ENCODE measurements at places on chromosomes 16 and 17. TPM values are rescaled to one million over a fixed set of nuclear protein-coding genes. Genes with fewer than 3 reads are reported as not detected.

Gene NUP88
- 21.7 TPM for total RNA-seq

GRCh38 chr16:86979984-86980553 lies 337.1 kb downstream of the C16orf95 start:
- no peak overlapping the region for H3K27ac ChIP-seq
- no peaks in the 10 kb centered on the region for H3K36me3 ChIP-seq
- H3K27me3 ChIP-seq: no peaks in the 10 kb centered on the region
- H3K4me1 ChIP-seq: peaks cover 7% of the 10 kb centered on the region
- H3K4me3 ChIP-seq: no peak overlapping the region

- H3K4me1 ChIP-seq: no peaks in the 10 kb centered on the region
- peak overlapping the region; percentile 88 for H3K4me3 ChIP-seq
- no peaks in the 10 kb centered on the region for H3K27me3 ChIP-seq
- H3K36me3 ChIP-seq: no peaks in the 10 kb centered on the region
Measured at GRCh38 chr17:4364622-4365041, 1.8 kb downstream of the UBE2G1 start.

GRCh38 chr17:45003877-45004276 lies 35.8 kb upstream of the C1QL1 start:
- no peaks in the 10 kb centered on the region for H3K36me3 ChIP-seq
- no peaks in the 10 kb centered on the region for H3K4me1 ChIP-seq
- DNase-seq: no peak
- H3K27ac ChIP-seq: no peak overlapping the region

GRCh38 chr16:70695331-70696070 lies 9.6 kb upstream of the MTSS2 start:
- H3K4me3 ChIP-seq: no peak overlapping the region
- peaks cover 100% of the 10 kb centered on the region for H3K4me1 ChIP-seq
- H3K27ac ChIP-seq: peak overlapping the region; percentile 93
- no peak for DNase-seq
- H3K36me3 ChIP-seq: no peaks in the 10 kb centered on the region

- H3K27me3 ChIP-seq: no peaks in the 10 kb centered on the region
- H3K4me3 ChIP-seq: no peak overlapping the region
- DNase-seq: no peak
- no peaks in the 10 kb centered on the region for H3K4me1 ChIP-seq
- no peak overlapping the region for H3K27ac ChIP-seq
- no peaks in the 10 kb centered on the region for H3K36me3 ChIP-seq
Measured at GRCh38 chr16:81537721-81538561, 93.3 kb downstream of the CMIP start.

Gene CDH5
- total RNA-seq: 58.0 TPM

Gene HSF5
- 0.08 TPM for total RNA-seq

DNA sequence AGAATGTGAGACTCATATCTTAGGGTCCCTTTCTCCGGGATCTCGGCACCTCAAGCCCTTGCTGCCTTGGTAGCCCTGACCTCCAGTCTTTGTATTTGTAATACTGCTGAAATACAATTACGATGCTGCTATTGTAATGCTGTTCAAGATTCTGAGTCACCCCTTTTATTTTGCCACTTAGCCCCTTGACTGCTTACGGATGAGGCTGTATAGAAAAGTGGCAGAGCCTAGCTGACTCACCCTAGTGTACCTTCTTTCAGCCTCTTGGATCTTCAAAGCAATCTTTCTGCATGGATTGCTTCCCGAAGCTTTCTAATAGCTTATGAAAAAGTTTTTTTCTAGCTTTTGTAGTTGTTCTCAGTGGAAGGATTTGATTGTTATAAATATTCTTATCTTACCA lies 187.9 kb downstream of the KCNJ2 start:
- H3K36me3 ChIP-seq: no peaks in the 10 kb centered on the region
- no peaks in the 10 kb centered on the region for H3K27me3 ChIP-seq
- no peaks in the 10 kb centered on the region for H3K4me1 ChIP-seq
- DNase-seq: no peak
- no peak overlapping the region for H3K27ac ChIP-seq

GRCh38 chr16:86949116-86949515 lies 368.1 kb downstream of the C16orf95 start:
- no peaks in the 10 kb centered on the region for H3K4me1 ChIP-seq
- H3K27me3 ChIP-seq: no peaks in the 10 kb centered on the region
- no peak overlapping the region for H3K4me3 ChIP-seq
- DNase-seq: no peak
- no peaks in the 10 kb centered on the region for H3K36me3 ChIP-seq

GRCh38 chr16:56405977-56406672 lies 19.2 kb downstream of the AMFR start:
- no peak for DNase-seq
- peaks cover 67% of the 10 kb centered on the region for H3K36me3 ChIP-seq
- no peak overlapping the region for H3K4me3 ChIP-seq
